ENCODE measurements at places on chromosomes 2 and 18.

- no peak for DNase-seq
Measured at GRCh38 chr2:113183264-113183663, 9.5 kb downstream of the PSD4 start.

GRCh38 chr18:36187193-36187825, at the start of gene MOCOS:
MOCOS (plus strand) TSS chr18:36187497; CDS start chr18:36187540, 43 bp downstream.
- peak; percentile 6 for DNase-seq

DNA sequence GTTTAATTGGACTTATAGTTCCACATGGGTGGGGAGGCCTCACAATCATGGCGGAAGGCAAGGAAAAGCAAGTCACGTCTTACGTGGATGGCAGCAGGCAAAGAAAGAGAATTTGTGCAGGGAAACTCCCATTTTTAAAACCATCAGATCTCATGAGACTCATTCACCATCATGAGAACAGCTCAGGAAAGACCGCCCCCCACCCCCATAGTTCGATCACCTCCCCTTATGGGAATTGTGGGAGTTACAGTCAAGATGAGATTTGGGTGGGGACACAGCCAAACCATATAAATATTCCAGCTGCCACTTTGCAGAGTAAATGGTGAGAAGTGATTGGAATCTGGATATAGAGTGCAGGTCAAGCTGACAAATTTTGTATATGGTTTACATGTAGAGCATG, 187.4 kb downstream of the ARL4C start:
- no peak for DNase-seq

GRCh38 chr18:27959101-27959500, 217.8 kb downstream of the CDH2 start:
- no peak for DNase-seq

DNA sequence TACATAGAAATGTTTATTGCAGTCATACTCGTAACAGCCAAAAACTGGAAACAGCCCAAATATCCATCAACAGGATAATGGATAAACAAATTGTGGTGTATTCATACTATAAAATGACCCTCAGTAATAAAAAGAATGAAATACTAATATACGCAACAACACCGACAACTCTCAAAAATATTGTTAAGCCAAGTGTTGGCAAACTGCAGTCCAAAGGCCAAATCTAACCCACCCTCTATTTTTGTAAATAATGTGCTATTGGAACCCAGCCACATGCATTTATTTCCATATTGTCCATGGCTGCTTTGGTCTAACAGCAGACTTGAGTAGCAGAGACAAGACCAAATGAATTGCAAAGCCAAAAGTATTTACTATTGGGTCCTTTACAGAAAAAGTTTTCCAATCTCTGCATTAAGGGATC, 151.0 kb downstream of the MREG start:
- no peak for DNase-seq

DNA sequence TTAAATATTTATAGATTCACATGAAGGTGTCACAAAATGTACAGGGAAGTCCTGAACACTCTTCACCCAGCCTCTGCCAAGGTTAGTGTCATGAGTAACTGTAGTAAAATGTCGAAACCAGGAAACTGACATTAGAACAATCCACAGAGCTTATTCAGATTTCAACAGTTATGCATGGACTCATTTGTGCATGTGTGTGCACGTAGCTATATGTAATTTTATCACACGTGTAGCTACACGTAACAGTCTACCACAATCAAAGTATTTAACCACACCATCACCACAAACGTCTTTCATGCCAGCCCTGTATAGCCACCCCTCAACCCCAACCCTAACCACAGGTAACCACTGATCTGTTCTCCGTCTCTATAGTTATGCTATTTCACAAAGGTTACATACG, 211.7 kb upstream of the REV1 start:
- no peak for DNase-seq

GRCh38 chr18:77016936-77017335, 115.6 kb downstream of the MBP start:
- peak; percentile 93 for DNase-seq

DNA sequence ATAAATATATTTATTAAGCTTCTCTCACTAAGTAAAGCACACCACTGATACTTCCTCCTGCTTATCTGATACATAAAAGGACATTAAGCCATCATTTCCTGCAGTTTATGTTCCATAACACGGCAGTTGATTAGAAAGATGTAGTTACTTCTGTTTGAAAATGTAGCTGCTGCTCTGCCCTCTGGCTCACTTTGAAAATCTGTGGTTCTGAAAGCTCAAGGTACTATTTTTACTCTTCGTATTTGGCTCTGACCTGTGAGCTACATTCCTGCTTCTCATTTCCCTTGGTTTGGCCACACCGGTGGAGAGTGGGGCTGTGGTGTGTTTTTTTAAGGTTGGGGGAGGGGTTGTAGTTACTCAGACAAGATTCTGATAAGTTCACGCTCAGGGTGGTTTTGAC, 12.8 kb upstream of the TTN start:
- no peak for DNase-seq

DNA sequence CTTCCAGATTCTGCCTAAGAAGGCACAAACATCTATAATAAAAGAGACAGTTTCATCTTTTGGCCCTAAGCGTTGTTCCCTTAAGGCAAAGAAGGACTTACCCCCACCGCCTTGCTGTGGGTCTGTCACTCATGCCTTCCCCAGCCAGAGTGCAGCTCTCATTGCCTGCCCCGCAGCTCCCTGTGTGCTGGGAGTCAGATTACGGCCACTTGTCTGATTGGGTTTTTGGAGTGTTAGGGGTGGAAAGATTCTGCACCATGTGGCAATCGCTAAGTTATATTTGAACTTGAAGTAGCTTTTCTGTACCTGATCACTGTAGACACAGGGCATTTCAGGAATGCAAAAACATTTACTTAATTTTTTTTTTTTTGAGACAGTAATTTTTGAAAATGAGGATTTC, at the start of gene AQP4:
Gene AQP4 (minus strand): TSS at position 151 of the 400 bp plus-strand sequence. CDS start 18 bp downstream, at position 133.
- DNase-seq: no peak

- no peak for DNase-seq
Measured at GRCh38 chr2:109474319-109474825, 139.4 kb downstream of the SEPTIN10 start.

- DNase-seq: no peak
Measured at GRCh38 chr2:2000724-2001061, 256.4 kb upstream of the PXDN start.

DNA sequence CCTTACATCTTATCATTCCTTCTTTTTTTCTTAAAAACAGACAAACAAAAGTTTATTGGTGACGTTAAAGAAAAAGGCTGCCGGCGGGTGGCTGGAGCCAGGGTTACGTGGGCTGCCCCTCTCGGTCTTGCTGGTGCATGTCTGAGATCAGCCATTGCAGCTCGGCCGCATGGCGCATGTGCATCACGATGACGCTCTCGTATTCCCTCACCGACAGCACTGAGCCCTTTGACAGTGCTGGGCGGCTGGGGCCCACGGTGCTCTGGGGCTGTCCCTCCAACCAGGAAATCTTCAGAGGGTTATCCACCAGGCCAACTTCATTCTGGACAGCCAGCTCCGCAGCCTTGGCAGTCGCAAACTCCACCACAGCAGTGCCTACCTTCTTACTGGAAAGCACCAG, 1081.8 kb upstream of the TMEFF2 start:
- DNase-seq: no peak

GRCh38 chr2:226690461-226691024, 109.1 kb downstream of the IRS1 start:
- no peak for DNase-seq

DNA sequence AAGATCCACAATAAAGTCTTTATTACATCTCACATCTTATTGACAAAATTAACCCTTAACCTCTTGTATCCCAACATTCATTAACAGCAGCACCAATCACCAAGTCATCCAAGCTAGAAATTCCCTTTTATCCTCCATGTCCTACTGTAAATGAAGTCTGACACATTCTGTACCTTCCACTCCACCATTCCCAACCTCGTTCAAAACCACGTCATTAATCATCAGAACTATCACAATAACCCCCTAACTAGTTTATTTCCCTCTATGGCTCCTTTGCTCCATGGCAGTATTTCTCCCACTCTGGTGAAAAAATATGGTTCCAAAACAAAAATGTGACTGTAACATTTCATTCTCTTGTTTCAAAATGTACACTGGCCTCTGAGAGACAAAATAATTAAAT, 1626.2 kb downstream of the LRP1B start:
- DNase-seq: no peak

DNA sequence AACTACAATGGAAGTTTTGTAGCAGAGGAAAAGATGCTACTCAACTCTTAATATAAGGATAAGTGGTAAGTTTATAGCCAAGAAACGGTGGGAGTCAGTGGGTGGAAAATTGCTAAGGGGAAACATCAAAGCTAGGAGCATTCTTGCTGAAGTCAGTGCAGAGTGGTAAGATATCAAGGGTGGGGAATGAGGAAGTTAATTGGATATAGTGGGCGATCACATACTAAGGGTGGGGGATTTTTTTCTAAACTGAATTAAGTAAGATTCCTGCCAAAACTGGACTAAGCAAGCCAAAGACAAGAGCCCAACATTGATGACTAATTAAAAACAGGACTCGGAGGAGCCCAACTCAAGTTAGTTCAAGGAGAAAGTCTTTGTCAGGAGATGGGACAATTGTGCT, 525.4 kb downstream of the CCDC85A start:
- no peak for DNase-seq

GRCh38 chr2:239606741-239607516, 206.1 kb upstream of the HDAC4 start:
- no peak for DNase-seq

DNA sequence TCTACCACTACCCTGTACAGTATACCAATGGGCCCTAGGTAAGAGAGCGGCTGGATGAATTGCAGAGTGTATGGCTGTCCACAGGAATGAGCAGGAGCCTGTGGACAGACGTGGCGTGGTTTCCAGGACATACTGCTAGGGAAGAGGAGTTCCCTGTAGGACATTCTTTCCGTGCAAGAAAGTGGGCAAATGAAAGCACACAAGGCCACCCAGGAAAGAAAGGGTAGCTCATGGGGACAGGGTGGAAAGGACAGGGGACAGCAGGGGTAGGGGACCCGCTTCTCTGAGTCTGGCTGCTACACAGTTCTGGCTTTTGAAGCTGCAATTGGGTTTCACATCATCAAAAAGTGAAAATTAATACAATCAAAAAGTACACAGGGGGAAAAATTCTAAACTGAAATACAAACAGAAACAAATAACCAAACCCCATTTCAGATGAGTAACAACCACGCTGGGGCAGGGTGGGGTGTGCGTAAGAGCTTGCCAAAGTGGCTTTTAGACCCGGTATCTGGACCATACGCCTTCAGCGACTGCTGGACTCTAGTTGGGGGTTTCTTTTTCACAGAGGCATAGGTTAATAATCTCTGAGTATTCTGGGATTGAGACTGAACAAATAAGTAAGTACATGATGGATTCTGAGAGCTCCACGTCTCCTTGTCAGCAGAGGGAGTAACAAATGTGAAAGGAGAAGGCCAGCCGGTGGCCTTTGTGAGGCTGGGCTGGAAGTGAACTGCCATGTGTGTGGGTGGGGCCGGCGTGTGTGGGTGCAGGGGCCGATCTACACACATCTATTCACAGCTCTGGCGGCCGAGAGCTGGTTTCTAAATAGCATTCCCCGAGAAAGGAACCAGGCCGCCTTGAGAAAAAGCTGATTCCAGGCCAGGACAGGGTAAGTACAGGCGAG, 84.0 kb downstream of the HDAC4 start:
- DNase-seq: no peak

- DNase-seq: no peak
Measured at GRCh38 chr2:233029321-233029720, 3.2 kb upstream of the NEU2 start.

DNA sequence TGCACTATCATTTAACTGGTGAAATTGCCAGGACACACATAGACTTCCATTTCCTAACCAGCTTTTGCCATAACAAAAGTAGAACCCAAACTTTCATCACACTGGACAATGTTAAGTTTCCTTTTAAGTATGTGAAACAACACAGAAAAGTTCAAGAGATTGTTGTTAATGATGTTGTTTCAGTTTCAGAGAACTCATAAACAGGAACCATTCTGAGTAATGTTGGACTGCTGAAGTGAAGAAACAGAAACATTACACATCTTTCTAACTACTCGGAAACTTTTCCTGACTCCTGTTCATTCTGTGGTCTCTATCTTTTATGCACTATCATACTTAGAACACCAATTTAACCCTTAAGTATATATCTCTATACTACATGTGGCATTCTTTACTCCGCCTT, 179.2 kb downstream of the RIT2 start:
- no peak for DNase-seq

- DNase-seq: no peak
Measured at GRCh38 chr2:214035921-214036320, 374.9 kb upstream of the VWC2L start.

- DNase-seq: no peak
Measured at GRCh38 chr2:32008805-32009515, 1.8 kb downstream of the MEMO1 start.

DNA sequence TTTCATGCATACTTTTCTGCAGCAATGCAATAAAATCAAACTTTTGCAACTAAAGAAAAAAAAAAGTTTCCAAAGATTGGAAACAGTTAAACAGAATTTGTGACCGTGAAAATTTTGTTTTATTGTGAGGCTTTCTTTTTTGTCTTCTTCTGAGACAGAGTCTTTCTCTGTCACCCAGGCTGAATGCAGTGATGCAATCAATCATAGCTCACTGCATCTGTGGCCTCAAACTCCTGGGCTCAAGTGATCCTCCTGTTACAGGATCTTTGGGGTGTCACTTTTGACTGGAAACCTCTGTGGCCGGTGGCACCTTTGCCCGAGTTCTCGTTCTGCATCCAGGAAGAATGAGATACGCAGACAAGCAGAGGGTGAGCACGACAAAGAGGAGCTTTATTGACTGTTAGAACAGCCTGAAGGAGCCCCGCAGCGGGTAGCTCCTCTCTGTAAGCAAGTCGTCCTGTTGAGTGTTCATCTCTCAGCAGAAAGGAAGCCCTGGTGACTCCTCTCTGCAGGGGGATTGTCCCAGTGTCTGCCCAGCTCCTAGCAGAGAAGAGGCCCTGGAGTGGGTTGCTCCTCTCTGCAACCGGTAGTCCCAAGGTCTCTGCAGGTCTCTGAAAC, 16.9 kb upstream of the ILKAP start:
- no peak for DNase-seq

DNA sequence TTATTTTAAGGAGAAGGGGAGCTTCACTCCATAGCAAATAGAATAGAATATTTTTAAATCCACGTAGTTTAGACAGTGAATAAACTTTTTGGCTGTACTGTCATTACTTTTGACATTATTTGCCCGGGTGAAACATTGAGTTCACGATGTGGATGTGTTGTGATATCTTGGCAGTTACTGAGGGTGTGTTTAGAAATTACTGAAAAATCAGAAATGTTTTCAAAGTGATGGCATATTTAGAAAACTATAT, 769 bp upstream of the FAM98A start:
- DNase-seq: no peak

DNA sequence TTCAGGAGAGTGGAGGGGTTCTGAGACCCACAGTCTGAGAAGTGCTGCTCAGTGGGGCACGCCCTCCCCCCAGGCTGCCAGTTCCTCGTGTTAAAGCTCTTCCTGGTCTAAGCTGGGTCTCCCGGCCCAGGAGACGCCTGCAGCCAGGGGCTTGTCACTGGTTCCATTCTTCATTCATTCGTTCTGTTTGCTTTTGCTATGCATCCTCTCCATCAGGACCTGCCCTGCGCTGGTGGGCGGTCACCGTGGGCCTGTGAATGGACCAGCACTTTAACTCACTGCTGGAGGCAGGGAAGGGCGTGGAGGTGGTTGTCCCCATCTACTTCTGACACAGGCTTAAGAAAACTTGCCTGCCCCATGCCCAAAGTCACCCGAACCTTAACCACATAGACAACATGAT, 272.8 kb upstream of the HDAC4 start:
- DNase-seq: no peak

- no peak for DNase-seq
Measured at GRCh38 chr2:47360927-47361326, 42.0 kb upstream of the MSH2 start.

GRCh38 chr2:219178377-219179175, 501 bp downstream of the RETREG2 start:
- no peak for DNase-seq

All from anterior cingulate cortex (tissue), 58 donors.